ENCODE measurements at places on chromosomes 16 and 17. TPM values are rescaled to one million over a fixed set of nuclear protein-coding genes. Genes with fewer than 3 reads are reported as not detected.

Gene TBC1D3H
- total RNA-seq, result not detected

GRCh38 chr17:67216578-67217320 is 28.2 kb downstream of the HELZ start:
- no peak for DNase-seq
- no peaks in the 10 kb centered on the region for H3K27me3 ChIP-seq
- no peak overlapping the region for H3K27ac ChIP-seq

DNA sequence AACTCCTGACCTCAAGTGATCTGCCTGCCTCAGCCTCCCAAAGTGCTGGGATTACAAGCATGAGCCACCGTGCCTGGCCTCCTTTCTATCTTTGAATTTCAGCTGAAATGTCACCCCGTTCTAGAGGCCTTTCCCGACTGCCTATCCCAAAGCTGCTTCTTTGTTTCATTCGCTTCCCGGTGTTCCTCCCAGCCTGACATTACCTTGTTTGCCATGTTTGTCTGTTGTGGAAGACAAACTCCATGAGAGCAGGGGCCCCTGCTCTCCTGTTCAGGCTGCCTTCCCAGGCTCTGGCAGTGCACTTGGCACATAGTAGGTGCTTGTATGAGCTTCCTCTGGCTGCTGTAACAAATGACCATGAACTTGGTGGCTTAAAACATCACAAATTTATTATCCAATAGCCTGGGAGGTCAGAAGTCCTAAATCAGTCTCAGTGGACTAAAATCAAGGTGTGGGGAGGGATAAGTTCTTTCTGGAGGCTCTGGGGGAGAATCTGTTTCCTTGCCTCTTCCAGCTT is 2.6 kb upstream of the CCL22 start:
- H3K27me3 ChIP-seq, result no peaks in the 10 kb centered on the region
- no peak overlapping the region for H3K27ac ChIP-seq
- no peak overlapping the region for H3K4me3 ChIP-seq

- no peak for DNase-seq
- no peak overlapping the region for H3K27ac ChIP-seq
- H3K36me3 ChIP-seq, result peaks cover 28% of the 10 kb centered on the region
- H3K4me1 ChIP-seq, result no peaks in the 10 kb centered on the region
- no peak overlapping the region for H3K4me3 ChIP-seq
- no peaks in the 10 kb centered on the region for H3K27me3 ChIP-seq
Observed at GRCh38 chr17:1060991-1061390, 64.1 kb downstream of the TIMM22 start.

Measured in H9 (cell line).